ENCODE measurements at places on chromosomes 3 and 15.

GRCh38 chr3:46283881-46284450, 41.7 kb downstream of the CCR3 start:
- no peak for DNase-seq

DNA sequence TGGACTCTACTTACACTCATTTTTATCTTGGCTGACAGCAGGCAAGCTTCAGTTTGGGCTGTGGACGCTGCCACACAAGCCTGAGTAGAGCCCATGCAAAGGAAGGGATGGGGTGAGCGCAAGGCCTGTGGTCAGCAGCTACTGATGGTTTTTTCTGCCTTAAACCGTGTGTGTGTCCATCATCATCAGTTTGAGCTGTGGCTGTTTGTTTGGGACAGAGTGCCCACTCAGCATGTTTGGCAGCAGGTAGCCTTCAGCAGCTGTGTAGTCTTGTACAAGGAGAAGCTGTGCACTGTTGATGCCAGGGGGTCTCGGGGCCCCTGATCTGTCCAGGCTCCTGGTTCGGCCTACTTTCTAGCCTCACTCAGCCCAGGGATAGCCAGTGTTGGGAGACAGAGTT, 3.5 kb downstream of the RBM15B start:
- no peak for DNase-seq

GRCh38 chr15:77773903-77774302, 141.2 kb upstream of the LINGO1 start:
- no peak for DNase-seq

- DNase-seq, result no peak
These were observed 258.2 kb downstream of the EDEM1 start for GRCh38 chr3:5445676-5446201.

DNA sequence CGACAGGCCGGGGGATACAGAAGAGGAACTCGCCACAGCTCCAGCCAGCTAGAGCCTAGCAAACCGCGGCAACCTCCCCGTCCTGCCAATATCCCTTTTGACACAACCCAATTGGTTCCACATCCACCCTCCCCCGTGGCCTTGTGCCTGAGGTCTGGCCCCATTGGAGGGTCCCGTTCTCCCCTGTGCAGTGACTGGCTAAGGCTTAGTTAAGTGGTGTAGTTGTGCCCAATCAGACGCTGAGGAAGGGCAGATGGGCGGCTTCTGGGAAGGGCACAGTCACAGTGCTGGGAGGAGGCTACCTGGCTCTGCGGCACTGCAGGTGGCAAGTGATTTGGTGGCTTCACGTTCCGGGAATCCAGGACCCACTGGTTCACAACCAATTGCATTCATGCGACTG, 78.6 kb downstream of the SNRK start:
- DNase-seq, result no peak

DNA sequence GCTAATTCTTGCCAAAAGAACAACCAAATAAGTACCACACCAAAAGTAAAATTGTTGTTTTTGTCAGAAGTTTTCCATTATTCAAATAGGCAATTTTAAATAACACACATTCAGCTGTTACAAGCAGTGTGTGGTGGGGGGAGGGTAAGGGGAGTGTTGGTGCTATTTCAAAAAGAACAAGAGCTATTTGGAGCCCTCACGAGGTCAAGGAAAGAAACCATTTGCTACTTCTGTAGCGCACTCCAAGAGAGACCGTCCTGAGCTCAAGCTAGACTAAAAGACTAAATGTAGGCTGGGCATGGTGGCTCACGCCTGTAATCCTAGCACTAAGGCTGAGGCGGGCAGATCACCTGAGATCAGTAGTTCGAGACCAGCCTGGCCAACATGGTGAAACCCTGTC, 21.2 kb upstream of the IGF2BP2 start:
- DNase-seq, result no peak

DNA sequence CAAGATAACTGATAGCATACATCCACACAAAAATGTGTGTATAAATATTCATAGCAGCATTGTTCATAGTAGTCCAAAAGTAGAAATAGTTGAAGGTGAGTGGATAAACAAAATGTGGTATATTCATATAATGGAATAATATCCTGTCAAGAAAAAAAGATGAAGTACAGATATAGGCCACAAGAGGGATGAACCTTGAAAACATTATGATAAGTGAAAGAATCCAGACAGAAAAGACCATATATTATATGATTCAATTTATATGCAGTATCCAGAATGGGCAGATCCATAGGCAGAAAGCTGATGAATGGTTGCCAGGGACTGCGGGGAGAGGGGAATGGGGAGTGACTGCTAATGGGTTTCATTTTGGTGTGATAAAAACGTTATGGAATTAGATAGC, 54.3 kb upstream of the TNIK start:
- DNase-seq, result no peak

DNA sequence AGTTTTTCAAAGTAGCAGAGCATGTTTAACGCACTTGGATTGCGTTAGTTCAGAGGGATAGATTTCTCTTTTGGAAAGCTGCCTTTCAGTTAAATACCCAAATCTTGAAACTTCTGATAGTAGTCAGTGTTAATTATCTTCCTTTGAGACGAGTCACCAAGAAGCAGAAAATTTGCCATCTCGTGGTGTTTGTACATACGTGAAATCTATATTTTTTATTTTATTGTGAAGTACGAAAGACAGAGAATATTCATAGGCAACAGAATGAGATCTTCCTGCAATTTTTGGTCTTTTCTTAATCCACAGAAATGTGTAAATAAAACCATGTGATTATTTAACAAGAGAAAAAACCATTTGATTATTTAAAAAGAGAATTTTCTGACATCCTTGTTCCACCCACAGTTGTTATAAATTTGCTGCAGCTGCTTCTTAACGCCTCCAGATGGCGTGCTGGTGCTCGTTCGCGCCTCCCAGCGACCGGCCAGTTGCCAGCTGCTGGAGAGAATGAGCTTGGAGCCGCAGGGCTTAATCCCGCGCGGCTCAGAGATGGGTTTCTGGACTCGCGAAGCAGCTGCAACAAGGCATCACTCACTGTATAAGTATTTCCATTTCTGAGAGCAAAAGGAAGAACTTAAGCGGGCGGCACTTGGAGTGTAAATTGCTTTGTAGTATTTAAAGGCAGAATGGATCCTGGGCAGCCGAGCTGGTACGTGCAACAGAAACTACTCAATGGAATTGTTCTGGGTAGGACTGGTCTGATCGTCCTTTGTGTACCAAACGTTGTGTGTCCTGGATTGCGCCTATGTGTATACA, 10.5 kb upstream of the SLITRK3 start:
- peak; percentile 89 for DNase-seq

GRCh38 chr3:157154563-157155330, 5.2 kb downstream of the CCNL1 start:
- no peak for DNase-seq

- no peak for DNase-seq
These were observed 33.1 kb downstream of the GABRB3 start for GRCh38 chr15:26739791-26740190.

DNA sequence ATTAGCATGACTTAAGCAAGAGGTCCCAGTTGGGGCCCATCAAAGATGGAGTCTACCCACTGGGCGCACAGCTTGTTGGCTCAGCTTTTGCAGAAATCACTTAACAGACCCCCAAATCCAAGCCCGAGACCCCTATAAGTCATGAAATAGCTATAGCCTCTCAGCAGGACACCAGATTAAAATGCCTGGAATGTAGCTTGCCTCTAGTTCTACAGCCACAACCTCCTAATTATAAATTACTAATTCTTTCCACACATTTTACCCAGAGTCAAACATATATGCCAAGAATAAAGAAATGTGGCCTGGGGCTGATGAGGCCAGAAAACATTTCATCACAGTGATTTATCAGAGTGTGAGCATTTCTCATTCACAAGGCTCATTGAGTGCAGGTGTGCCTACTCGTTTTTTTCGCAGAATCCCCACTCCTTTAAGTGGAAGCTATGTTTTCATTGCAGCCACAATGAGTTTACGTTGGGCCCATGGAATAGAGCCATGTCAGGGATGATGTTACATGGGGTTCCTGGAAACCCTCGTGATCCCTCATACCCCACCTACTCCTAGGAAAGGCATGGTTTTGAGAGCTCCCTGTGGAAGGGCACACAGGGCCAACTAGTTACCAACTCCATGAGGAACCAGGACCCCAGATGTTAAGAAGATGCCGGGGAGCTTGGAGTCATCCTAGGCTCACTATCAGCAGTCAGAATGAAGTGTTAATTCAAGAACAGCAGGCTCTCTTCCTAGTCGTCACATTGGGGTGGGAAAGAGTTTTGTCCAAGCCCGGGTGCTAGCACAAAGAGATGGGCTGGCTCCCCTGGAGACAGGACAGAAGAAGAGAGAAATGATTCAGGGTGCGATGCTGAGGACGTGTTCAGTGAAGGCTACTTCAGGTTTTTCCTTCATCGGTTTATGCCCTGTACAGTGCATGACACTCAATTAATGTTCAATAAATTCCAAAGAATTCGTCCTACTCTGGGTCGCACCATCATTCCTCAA, 90.2 kb upstream of the ABHD17C start:
- DNase-seq, result no peak

DNA sequence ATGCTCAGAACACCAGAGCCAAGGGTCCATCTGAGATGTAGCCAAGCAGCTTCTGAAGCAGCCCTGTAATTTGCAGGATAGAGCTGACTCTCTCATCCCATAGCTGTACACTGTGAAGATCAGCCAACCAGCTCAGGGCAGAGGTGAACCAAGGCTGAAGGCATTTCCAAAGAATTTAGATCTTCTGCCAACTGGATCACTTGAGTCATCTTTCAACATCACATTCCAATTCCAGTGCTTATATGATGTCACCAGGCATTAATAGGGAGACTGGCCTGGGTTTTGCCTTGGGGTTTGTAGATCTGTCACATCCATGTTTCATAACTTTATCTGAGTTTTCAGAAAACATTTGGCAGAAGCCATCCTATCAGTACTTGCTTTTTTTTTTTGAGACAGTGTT, 98.2 kb downstream of the NR2F2 start:
- peak; percentile 91 for DNase-seq

- no peak for DNase-seq
These were observed 53.9 kb upstream of the TTC14 start for GRCh38 chr3:180548050-180548449.

DNA sequence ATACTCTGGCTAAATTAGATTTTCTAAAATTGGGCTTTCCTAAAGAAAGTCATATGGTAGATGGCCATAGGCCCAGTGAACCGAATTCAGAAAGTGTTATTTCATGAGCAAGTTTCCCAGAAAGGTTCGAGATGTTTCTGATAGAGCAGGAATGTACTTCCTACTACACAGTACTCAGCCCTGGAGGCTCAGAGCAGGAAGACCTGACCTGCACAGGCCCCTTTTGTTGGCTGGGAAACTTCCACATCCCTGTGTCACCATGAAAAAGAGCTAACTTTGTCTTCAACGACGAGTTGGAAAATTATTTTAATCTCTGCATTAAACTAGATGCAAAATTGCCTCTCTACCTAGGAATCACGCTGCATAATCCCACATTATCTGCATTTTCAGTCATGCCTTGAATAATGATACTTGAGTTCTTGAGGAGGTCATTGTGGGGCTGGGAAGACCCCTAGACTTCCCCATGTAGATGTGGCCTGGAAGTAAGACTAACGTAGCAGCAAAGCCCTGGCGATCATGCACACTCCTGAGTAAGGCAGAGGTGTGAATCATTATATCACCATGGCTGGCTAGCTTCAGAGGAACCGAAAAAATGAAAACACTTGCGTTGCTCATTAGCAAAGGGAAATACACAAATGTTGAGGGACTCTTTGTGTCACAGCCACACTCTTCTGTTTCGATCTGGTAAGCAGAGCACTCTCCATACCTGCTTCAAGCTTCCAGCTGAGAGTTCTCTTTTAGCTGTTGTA, 47.1 kb downstream of the CMTM7 start:
- peak; percentile 2 for DNase-seq

- no peak for DNase-seq
These were observed 333.8 kb upstream of the TRIM42 start for GRCh38 chr3:140344082-140344454.

- peak; percentile 54 for DNase-seq
These were observed 22.9 kb downstream of the BBX start for GRCh38 chr3:107545680-107546120.

DNA sequence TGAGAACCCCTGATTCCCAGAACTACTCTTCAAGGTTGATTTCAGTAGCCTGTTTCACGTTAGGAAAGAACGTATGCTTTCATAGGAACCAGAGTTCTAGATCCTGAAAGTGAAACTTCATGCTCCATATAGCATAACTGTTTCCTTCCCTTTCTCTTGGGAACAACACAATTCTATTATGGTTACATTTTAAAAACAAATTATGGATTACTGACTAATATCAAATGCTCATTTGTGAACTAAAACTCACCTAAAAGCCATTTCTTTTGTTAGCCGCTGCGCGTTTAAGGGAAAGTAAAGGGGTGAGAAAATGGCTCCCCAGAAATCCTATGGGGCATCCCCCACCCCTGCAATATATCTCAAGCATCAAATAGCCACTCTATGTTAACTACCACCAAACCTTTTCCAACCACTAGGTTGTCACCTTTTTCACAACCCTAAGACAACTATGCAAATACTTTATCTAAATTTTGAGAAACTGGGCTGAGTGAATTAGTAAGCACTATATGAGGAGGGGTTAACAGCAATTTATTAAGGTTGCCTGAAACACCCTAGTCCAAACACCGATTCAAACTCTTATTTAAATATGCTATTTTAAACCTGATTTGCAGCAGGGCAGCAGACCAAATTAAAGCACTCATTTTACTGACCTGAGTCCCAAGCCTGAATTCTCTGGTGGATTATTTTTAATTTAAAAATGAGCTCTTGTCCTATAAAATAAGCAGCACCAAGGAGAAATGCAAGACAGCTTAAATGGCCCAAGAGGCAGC, 2.4 kb downstream of the SIAH2 start:
- no peak for DNase-seq

- DNase-seq, result no peak
These were observed 10.7 kb upstream of the RAB43 start for GRCh38 chr3:129132097-129132866.

DNA sequence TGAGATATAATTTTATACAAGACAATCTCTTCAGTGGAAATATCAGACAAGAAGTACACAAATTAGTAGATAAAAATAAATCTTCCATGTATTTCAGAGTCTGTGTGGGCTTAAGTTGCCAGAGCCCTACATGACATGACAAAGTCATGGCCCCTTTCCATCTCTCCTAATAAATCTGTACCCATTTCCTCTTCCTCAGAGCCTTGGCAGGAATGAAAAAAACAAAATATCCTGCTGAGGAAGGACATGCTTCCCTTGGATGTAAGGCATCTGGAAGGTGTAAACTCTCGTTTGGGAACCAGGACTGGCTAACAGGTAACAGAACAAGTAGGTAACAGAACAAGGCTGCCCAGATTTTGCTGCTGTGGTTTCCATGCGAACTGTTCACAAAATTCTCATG, 148.1 kb downstream of the SNRK start:
- DNase-seq, result no peak

Measured in AG20443 (cell line).